ENCODE measurements at places on chromosomes 2 and 18.

DNA sequence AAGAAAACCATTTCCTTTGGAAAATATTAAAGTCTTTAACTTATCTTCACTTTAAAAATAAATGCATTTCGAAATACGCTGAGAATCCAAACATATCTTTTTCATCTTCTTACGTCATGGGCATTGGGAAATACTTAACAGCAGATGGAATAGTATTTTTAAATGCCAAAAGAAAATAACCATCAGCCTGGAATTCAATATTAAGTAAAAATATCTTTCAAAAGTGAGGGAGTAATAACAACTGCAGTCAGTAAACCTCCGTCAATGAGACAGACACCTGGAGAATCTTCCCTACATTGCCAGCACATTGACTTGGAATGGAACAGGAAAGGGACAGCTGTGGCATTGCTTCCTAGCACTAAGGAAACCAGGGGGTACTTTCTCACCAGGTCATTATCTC, 290.4 kb upstream of the TNP1 start:
- no peak for DNase-seq

GRCh38 chr2:10196948-10197696, 74.6 kb downstream of the RRM2 start:
- no peak for DNase-seq

DNA sequence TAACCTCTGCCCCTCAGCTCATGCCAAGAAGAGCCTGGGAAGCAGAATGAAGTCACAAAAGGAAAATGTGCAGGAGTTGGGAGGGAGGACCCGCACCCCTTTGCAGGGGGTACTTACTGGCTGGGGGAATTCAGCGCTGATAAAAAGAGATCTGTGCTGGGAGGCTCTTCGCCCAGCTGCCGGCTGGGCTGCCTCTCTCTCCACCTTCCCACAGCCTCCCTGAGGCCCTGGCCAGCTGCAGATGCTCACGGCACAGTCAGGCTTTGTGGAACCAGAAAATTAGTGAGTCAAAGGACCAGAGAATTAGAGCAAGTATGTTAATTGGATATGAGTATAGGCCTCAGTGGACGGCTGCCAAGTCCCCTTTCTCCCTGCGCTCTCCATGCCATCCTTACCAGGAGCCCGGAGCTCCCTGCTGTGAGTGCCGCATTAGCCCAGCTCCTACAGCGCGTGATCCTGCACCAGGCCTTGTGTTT, 181.7 kb upstream of the SH3BP4 start:
- no peak for DNase-seq

DNA sequence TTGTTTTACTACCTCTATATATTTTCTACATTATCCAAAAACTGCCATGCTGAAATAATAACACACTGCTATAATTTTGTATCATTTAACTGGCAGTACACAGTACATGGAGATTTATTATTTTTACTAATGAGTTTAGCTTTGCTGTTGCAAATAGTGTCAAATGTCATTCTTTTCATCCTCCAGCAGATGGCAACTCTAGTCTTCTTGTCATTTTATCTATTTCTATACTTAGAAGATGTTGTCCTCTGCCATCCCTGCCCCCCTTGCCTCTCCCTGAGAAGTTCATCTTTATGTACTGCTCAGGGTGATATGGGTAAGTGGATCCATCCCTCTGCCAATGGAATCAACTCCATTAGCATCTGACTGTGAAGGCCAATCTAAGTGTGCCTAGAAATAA, 21.7 kb upstream of the LRRTM1 start:
- DNase-seq, result no peak

GRCh38 chr2:227036527-227036926, 127.5 kb downstream of the COL4A4 start:
- no peak for DNase-seq

- no peak for DNase-seq
Observed at GRCh38 chr2:151771599-151772358, 37.5 kb upstream of the NEB start.

GRCh38 chr2:17296686-17297085, 221.6 kb downstream of the RAD51AP2 start:
- DNase-seq, result no peak

DNA sequence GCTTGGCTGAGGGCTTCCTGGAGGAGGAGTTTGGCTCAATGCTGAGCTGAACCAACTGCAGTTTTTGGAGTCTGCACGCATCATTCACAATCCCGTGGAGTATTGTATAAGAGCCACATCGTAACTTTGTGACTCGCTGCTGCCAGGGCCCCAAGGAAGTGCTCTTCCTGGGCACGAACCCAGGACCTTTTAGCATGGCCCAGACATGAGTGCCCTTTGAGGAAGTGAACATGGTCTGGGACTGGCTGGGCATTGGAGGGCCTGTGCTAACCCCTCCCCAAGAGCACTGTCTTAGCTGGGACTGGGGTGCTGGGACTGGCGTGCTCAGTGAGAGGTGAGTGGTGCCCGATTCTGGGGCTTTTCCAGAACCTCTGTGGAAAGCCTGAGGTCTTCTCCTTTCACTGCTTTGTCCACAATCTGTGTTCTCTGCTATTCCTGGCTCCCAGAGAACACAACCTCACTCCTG, 88.6 kb downstream of the LIPG start:
- DNase-seq, result no peak

GRCh38 chr2:241645056-241645914, 7.8 kb downstream of the ATG4B start:
- DNase-seq, result no peak

GRCh38 chr2:204354442-204354856, 190.8 kb upstream of the PARD3B start:
- DNase-seq, result no peak

GRCh38 chr2:12770300-12770968, 53.7 kb downstream of the TRIB2 start:
- DNase-seq, result no peak

DNA sequence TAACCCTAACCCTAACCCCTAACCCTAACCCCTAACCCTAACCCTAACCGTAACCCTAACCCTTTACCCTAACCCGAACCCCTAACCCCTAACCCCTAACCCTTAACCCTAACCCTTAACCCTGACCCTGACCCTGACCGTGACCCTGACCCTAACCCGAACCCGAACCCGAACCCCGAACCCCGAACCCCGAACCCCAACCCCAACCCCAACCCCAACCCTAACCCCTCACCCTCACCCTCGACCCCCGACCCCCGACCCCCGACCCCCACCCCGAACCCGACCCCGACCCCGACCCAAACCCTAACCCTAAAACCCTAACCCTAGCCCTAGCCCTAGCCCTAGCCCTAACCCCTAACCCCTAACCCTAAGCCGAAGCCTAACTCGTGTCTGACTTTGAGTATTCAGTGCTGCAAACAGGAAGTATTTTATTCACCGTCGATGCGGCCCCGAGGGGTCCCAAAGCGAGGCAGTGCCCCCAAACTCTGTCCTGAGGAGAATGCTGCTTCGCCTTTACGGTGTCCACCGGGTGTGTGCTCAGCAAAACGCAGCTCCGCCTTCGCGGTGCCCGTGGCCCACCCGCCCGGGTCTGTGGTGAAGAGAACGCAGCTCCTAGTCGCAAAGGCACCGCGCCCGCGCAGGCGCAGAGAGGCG, 36.0 kb downstream of the FAM110C start:
- no peak for DNase-seq

GRCh38 chr2:69453475-69454129, 16.4 kb upstream of the NFU1 start:
- DNase-seq, result peak; percentile 20

GRCh38 chr18:76814256-76814655, 8.1 kb upstream of the ZNF236 start:
- DNase-seq, result no peak

DNA sequence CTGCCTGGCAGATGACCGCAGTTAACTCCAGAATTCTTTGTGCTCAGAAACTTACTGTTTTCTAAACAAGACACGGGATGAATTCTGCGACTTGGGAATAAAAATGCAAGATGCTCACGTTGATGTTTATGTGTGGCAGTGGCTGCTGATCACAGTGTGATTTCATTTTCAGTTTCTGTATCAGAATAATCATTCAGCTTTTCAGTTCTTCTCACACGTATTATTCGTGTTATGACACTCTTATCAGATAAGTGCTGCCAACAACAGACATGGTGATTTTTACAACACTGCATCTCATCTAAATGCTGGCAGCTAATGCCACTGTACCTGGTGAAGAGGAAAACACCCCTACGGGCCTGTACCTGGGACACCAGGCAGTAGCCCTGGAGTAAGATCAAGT, 272.9 kb upstream of the REV1 start:
- DNase-seq, result no peak

DNA sequence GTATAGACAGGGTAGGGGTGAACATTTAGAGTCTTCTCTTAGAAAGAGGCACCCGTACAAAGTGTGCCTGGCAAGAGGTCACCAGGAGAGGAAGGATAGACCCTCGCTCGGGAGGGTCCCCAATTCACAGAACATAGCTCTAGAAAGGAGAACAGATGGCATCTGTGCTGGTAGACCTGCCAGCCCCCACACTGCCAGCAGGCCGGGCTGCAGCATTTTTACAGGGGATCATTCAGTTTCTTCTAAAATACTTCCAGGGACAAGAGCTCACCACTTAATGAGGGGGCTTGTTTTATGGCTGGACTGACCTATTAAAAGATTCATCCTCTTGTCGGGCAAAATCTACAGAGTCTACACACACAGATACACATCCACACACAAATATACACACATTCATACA, 149.9 kb downstream of the SEPTIN10 start:
- no peak for DNase-seq

GRCh38 chr2:43136876-43137275, 89.5 kb downstream of the ZFP36L2 start:
- DNase-seq, result peak; percentile 72

DNA sequence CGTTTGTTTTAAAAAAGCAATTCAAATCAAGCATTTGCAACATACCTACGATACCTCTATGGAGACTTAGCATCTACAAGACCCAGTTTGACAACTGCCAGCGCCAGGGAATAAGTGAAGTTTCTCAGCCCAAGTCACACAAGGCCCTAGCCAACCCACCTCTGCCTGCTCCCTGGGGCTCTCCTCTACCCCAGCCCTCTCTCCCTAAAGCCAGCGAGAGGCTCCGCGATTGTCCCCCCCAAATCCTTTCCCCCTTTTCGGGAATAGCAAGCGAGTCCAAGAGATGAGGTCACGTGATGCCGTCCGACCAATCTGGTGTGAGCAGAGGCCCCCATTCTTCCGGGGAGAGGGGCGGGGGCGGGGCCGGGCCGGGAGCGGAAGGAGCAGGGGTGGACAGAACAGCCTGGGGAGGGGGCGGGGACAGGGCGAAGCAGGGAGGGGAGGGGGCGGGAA, 102.2 kb upstream of the RAB6C start:
- DNase-seq, result peak; percentile 83

DNA sequence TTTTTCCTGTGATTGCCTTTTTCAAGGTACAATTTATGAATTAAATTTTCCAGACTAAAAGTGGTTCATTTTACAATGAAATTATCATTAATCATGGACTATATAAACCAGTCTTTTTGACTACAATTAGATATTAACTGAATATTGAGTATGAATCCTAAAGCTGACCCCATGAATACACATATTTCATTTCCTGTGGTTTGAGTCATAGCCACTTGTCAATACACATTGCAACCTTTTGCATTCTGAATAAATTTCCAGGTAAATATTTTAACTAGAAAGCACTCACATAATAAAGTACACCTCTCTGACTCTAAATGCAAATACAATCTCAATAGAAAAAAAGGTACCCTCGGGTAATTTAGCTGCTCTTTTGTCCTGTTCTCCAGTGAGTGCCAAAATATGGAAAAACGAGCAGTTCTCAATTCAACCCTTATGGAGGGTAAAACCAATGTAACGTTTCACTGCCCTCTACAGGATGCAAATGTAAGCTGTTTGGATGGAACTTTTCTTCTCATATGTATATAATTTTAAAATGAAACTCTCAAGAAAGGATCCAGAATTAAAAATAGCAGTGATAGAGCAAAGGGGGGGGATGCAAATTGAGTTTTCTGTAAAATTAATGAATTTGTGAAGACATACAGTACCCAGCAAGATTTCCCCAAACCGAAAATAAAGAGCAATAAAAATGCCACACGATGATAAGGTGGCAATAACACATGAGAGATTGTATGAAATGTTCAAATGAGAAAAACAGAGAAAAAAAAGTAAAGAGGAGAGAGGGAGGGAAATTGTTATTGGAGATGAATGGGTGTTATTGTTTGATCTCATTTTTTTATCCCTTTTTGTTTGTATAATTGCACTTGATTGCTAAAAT, 1795.7 kb upstream of the PIK3C3 start:
- no peak for DNase-seq

- DNase-seq, result peak; percentile 38
Observed at GRCh38 chr2:148021059-148021861, at the start of gene MBD5. Gene MBD5 (plus strand): TSS chr2:148021091.

DNA sequence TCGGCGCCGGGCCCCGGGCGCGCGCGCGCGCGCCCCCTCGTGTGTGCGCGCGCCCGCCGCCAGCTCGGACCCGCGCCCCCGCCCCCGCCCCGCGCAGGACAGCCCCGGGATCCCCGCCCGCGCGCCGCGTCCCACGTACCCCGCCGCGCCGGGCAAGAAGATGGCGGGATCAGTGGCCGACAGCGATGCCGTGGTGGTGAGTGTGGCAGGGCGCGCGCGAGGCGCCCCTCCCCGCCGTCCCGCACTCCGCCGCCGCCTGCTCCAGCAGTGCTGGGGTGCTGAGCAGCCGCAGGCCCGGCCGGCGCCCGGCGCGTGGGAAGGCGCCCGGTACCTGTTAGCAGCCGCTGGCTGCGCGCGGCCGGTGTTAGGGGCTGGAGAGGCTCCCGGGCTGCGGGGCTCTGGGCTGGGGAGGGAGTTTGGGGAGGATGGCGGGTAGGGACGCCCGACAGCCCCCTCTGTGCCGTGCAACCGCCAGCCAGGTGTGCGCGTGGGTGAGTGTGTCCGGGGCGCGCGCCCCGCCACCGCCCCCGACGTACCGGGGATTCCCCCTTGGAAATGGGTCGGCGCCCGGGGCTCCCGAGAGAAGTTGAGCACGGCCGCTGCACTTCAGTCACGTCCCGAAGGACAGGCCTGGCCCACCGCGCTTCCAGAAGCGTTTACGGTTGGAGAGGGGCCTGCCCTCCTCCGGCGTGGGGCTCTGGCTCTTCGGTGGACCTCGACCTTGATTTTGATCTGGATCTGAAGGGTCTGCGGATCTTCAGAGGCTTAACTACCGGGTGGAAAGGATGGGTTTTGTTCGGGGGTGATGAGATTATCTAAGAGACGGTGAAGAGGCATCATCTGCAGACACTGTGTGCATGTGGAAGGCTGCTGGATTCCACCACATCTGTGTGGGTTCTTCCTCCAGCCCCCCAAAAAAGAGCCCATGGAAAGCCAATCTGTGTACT, 697 bp downstream of the LGALSL start:
- DNase-seq, result peak; percentile 54

GRCh38 chr2:95578539-95578938, 13.3 kb upstream of the TRIM43 start:
- no peak for DNase-seq

- no peak for DNase-seq
Observed at GRCh38 chr2:133787651-133788050, 219.4 kb upstream of the NCKAP5 start.

DNA sequence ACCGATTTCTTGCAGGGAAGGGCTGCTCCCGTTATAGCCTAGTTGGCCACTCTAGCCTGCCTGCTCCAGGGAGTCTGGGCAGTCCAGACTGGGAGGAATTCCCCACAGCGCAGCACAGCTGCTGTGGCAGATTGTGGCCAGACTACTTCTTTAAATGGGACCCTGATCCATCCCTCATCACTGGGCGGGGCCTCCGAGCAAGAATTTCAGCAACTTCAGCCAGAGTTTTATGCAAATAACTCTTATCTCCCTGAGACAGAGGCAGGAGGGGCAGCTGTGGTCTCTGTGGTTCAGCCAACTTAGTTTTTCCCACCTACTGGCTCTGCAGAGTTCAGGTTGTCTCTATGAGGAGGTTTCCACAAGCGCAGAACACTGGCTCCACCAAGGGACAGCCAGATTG, 1583.2 kb downstream of the SUCLG1 start:
- no peak for DNase-seq
